Epithelial cell of proximal tubule (primary cell): ENCODE measurements at places on chromosomes 5 and 9. TPM values are rescaled to one million over a fixed set of nuclear protein-coding genes. Genes with fewer than 3 reads are reported as not detected.

DNA sequence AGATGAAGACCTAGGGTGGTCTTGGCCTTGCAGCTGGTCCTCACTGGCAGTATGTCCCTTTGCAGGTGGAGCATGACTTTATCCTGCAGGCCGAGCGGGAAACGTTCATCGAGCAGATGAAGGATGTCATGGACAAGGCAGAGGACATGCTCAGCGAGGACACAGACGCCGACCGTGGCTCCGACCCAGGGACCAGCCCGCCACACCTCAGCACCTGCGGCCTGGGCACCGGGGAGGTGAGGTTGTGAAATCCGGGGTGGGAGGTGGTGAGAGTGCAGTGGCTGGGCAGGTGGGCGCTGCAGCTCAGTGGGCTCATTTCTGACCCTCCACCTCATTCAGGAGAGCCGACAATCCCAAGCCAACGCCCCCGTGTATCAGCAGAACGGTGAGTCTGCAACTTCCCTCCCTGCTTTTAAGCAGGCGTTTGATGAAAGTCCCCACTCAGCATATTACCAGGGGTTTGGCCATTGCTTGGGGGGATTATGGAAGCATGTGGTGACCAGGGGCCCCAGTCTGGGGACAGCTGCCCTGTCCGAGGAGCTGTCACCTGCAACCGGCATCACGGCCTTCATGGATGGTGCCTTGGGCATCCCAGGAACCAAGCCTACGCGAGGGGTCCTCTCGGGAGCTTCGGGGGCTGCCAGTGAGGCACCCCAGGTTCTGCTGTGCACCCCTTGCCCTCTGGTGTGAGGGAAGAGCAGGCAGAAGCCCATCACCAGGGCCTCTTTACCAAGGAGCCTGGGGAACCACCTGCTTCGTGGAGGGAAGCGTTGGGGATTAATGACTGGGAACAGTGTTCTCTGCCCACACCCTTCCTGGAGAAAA lies 84.0 kb downstream of the WNK2 start:
- no peak for DNase-seq

GRCh38 chr9:37953206-37953774 lies 49.4 kb upstream of the SLC25A51 start:
- no peak for DNase-seq

DNA sequence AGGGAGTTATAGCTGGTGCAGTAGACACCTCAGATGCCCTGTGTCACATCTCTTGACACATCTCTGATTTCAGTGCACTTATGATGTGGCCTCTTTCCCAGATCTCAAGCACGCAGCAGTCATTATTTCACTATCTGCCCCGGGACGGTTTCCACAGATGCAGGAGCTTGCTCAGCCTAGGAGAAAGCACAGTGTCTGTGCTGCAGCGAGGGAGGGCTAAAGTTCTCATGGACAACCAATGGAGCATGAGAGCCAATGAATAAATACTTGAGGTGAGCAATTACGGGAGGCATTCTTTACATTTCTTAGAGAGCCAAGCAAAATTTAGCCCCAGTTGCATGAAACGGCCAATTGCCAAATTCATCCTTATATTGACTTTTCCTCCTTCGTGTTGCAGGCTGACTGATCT lies 7.4 kb upstream of the MOB3B start:
- no peak for DNase-seq

- no peak for DNase-seq
Measured at GRCh38 chr5:130335117-130335516, 430.9 kb downstream of the CHSY3 start.

- no peak for DNase-seq
Measured at GRCh38 chr9:128390150-128390812, 19.1 kb downstream of the URM1 start.

SLC22A4 gene
- 0.75 and 1.6 TPM in 2 replicates for total RNA-seq

DMRT3 gene
- total RNA-seq: 0.29 and 1.4 TPM in 2 replicates

GRCh38 chr9:71980266-71981190 lies 69.1 kb downstream of the C9orf85 start:
- DNase-seq: no peak

GIN1 gene
- 3.4 and 5.0 TPM in 2 replicates for total RNA-seq

PCDHAC2 gene
- not detected in 2 replicates for total RNA-seq

- DNase-seq: no peak
Measured at GRCh38 chr5:81893961-81894360, 77.9 kb upstream of the ATG10 start.
